LNCaP clone FGC (cell line): ENCODE measurements at places on chromosomes 7 and 10.

- no peak for DNase-seq
Measured at GRCh38 chr10:17790651-17791050, 18.5 kb upstream of the MRC1 start.

GRCh38 chr10:44958196-44958897 lies 1.3 kb upstream of the RASSF4 start:
- DNase-seq = no peak

DNA sequence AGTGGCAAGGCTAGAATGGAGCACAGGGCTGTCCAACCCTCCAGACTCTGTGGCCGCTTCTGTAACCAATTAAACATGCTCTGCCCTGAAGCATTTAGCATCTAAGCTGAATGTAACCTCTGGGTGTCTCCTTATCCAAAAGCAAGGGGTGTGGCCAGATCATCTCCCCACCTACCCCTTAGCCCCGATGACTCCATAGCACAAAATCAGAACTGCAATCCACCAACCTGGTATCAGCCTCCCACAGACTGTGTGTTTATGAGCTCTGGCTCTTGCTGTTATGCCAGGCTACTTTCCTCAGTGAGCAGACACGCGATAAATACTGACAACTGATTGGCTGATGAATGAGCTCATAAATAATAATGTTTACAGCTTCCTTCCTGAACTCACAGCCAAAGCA lies 3.2 kb downstream of the FRMD4A start:
- peak; percentile 57 for DNase-seq

DNA sequence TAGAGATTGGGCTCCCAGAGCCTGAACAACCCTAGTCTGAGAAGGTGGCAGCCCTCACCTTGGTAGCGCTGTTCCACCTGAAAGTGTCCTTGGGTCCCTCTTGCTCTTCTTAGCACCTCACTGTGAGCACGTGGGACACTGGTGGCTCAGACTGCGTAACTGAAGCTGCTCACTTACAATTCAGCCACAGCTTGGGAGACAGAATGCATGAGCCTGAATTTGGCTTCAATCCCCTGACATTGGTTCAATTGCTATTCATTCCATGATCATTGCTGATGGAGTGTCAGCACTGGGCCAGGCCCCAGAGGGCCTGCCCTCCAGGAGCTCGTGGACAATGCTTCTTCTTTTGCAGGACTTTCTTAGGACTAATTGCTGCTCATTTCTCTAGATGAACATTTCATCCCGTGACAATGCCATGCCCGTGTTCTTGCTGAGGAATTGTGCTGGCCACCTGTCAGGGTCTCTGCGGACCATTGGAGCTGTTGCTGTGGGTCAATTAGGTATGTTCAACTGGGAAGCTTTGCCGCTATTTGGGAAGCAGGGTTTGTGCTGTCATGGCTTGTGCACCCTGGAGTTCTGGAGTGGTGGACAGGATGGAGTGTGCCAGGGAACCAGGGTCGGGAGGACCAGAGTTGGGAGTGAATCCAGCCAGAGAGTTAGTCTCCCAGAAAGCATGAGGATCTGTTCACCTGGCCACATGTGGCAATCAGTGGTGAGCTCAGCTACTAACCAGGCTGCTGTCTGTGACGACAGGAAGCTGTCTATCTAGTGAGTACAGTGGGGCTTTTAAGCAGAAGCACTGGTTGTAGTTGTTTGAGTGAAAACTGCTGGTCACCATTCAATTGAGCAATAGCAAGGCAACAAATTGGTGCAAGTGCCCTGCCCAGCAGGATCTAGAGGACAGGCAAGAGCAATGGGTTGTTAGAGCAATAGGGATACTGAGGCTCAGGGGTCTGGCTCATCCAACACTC lies 105.1 kb downstream of the WDFY4 start:
- no peak for DNase-seq

GRCh38 chr7:70711452-70711851 lies 420.5 kb upstream of the GALNT17 start:
- no peak for DNase-seq

GRCh38 chr10:60086862-60087261 lies 180.5 kb upstream of the CCDC6 start:
- DNase-seq = no peak

DNA sequence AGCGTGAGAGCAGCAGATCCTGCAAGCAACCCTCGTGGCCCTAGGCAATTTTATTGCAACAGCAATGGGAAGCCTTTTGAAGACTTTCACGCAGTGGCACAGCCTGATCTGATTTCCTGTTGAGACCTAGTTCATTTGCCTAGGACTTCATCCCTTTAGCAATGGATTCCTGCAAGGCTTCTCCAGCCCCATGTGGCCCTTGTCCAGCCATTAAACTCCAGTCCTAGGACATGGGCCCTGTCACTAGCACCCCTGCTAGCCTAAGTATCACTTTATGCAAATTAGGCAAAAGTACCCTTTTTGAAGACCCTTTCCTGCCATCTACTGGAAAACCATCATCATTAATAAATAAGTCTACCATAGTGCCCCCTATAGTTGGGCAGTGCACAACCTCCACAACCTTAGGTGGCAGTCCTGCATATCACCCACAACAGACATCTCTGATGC lies 379.4 kb downstream of the GALNT17 start:
- no peak for DNase-seq

DNA sequence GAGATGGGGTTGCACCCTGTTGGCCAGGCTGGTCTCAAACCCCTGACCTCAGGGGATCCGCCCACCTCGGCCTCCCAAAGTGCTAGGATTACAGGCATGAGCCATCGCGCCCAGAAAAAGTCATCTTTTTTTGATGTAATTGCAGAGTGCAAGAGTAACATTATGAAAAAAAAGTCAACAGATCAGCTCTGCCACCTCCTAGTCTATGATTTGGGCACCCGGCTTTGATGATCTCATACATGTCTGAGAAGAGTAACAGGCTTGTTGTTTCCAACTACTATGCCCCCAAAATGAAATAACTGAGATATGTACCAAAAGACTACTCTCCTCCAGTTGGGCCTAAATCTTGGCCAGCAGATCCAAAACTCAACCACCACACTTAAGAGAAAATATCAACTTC lies 40.8 kb downstream of the VOPP1 start:
- no peak for DNase-seq

- DNase-seq = no peak
Measured at GRCh38 chr7:132858760-132859159, 223.1 kb downstream of the CHCHD3 start.

DNA sequence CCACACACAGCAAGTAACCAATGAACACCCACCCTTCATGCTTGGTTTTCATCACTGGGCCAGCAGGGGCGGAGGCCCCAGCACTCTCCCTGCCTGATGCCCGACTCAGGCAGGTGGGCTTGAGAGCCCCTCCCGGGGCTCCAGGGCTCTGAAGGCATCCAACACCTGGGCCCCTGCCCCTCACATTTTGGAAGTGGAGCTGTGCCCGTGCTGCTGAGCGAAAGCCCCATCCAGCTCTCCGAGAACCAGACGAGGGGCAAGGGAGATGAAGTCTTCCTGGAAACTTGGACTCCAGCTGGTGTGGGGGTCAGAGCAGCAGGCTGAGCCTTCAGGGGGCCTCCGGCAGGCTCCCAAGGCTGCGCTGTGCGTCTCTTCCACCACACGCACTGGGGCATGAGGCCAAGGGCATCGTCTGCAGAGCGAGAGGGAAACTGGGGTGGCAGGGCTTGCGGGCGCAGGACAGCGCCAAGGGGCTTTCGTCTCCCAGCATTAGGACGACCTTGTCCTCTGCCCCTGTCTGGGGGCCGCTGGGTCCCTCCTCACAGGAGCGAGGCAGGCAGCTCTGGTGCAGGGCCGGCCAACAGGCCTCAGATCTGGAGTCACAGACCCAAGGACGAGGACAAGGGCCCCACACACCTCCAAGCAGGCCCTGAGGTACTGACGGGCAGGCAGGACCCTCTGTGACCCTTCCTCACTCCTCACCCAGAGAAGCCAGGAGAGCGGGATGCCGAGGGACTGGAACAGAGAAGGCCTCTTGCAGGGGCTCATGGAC lies 108.3 kb upstream of the FAM20C start:
- DNase-seq = no peak

- no peak for DNase-seq
Measured at GRCh38 chr7:149196151-149196704, 882 bp downstream of the ZNF282 start.

- no peak for DNase-seq
Measured at GRCh38 chr7:116706668-116707126, 34.7 kb downstream of the MET start.

DNA sequence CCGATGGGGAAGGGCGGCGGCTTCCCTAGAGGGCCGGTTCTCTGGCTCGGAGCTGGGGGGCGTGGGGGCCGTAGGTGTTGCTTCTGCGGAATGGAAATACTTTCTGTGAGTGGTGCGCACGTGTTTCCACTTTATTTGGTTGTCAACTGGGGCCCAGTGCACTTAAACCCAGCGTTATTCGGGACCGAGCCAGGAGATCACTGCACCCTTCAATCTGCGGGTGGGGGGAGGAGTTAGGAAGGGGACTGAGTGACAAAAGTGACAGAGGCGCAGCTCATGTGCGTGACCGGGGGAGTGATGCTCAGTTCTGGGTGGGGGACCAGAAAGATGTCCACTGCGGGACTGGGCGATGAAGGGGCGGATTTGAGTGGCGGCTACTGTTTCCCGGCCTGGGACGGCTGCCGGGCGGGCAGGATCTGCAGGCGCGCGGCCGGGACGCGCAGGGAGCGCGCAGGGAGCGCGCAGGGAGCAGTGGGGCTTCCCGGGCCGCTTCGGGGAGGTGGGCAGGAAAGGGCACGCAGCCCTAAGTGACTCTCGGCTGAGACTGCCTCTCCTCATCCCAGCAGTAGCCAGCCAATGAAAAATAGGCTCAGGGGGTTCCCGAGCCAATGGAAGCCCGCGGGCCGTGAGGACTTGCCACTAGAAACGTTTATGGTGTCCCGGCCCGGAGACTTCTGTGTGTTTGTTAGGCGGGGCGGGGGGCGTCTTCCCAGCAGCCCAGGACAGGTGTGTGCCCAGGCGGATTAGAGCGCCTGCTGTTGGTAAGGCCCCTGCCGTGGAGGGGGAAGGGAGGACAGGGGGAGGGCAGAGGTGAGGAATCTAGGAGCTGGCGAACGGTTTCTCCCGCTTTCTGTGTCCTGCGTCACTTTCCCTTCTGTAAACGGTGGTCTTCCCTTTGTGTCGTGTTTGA lies 54.3 kb upstream of the KDM7A start:
- DNase-seq = no peak

GRCh38 chr7:28151965-28152364 lies 28.6 kb downstream of the JAZF1 start:
- no peak for DNase-seq

DNA sequence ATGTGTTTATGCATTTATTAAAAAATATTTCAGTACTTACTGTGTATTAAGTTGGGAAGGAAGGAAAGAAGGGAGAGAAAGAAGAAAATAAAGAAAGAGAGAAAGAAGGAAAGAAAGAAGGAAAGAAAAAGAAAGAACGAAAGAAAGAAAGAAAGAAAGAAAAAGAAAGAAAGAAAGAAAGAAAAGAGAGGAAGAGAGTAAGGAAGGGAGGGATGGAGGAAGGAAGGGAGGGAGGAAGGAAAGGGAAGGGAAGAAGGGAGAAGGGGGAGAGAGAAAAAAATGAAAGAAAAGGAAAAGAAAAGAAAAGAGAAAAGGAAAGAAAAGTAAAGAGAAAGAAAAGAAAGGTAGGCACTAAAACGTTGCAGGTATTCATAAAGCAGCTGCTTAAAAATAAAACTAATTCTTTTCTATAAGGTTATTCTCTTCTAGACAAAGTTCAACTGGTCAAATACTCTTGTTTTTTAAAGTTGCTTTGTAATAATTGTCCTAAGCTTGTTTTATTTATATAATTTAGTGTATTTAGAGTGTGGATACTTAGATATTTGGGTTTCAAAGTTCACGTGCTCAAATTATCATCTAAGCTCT lies 703.3 kb upstream of the LRRTM3 start:
- no peak for DNase-seq

GRCh38 chr10:104020020-104020419 lies 53.1 kb downstream of the SLK start:
- DNase-seq = no peak

GRCh38 chr7:17530741-17531421 lies 232.4 kb downstream of the AHR start:
- DNase-seq = no peak

GRCh38 chr10:109959259-109960145 lies 36.2 kb upstream of the XPNPEP1 start:
- DNase-seq = no peak

DNA sequence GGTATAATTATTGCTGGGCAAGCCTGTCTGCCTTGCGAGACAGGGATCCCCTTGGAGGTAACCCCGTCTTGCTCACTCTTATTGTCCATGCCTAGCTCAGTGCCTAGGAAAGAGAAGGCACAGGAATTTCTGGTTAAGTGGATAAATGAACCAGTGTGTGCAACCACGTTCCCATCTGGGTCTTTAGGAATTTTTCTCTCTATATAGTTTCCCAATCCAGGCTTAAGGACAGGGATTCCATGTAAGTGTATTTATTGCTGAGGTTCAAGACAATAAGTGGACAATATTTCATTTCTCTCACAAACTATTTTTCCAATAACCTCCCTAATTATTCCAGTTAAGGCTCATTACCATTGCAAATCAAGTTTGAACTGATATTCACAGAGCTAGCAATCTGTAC lies 8.9 kb upstream of the ADAM12 start:
- DNase-seq = no peak

- no peak for DNase-seq
Measured at GRCh38 chr10:89242840-89243568, 8.6 kb downstream of the LIPA start.

- no peak for DNase-seq
Measured at GRCh38 chr7:26675143-26675887, 189.1 kb downstream of the SKAP2 start.

GRCh38 chr10:48639632-48640031 lies 34.8 kb upstream of the ARHGAP22 start:
- no peak for DNase-seq

DNA sequence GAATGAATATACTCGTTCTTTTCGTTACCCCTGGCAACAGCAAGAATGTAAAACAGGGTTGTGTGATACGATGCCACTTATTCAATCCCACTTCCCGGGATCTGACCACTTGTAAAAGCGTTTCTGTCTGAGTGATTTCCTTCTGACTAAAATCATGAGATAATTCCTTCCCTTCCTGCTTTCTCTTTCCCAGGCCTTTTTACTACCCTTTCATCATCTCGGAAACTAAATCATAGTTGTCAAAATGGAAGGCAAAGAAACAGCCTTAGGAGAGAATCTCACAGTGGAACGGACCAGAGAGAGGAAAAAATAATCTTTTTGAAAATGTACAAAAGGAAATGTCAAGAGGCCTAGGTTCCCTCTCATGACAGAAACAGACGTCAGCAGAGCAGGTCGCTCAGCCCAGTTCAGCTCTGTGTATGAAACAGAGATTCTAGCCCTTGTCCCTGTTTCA lies 29.8 kb downstream of the DIP2C start:
- DNase-seq = no peak

DNA sequence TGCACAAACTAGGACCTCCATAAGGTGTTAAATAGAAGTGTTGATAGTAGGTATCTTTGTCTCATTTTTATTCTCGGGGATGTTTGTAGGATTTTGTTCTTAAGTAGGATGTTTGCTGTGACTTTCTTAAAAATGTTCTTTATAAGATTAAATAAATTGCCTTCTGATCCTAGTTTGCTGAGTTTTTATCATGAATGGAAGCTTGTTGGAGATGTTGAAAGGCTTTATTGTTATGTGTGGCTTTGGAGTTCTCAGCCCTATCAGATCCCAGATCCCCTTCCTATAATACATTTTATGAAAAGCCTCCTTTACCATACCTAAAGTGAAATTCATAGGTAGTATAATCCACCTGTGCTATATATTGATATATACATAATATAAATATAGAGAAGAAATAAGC lies 40.1 kb downstream of the NHLRC2 start:
- no peak for DNase-seq

- DNase-seq = no peak
Measured at GRCh38 chr7:111531993-111532392, 30.3 kb downstream of the IMMP2L start.
